ENCODE measurements at places on chromosomes 6 and 20.

- no peak for DNase-seq
Observed at GRCh38 chr6:2980465-2980855, 9.1 kb upstream of the SERPINB6 start.

GRCh38 chr6:127120023-127120786 is 1.7 kb downstream of the RSPO3 start:
- no peak for DNase-seq

GRCh38 chr6:56659721-56660380 is 17.2 kb upstream of the DST start:
- no peak for DNase-seq

DNA sequence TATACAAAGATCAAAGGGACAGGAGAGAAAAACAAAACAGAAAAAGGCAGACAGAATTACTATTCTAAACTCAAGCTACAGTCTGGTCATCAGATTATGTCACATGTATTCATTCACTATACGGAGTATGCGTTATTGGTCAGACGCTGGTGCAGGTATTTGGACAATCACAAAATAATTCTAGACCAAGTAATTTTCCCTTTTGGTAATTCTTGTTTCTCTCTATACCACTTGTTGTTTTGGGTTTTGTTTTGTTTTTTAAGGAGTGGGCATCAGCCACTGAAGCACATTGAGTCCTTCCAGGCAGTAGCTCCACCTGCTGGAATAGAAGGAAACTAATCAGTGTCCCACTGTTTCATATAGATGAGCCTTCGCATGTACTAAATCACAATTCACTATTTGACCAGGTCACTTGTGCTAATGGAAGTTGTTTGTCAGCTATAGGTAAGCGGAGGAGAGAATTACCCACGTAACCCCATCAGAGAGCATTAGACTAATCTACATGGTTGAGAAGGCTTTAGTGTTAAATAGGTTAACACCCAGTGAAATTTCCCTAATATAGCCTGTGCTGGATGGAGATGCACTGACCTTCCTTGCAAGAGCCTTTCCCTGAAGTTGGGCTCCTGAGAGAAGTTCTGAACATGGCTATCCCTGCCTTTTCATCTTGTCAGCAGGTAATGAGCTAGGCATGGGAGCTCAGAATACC is 77.9 kb downstream of the TNFAIP3 start:
- DNase-seq = no peak

GRCh38 chr6:107361753-107362604 is 97.4 kb downstream of the PDSS2 start:
- no peak for DNase-seq

- no peak for DNase-seq
Observed at GRCh38 chr20:37207171-37207570, 27.8 kb upstream of the MROH8 start.

GRCh38 chr6:40517654-40518053 is 69.5 kb downstream of the LRFN2 start:
- no peak for DNase-seq

DNA sequence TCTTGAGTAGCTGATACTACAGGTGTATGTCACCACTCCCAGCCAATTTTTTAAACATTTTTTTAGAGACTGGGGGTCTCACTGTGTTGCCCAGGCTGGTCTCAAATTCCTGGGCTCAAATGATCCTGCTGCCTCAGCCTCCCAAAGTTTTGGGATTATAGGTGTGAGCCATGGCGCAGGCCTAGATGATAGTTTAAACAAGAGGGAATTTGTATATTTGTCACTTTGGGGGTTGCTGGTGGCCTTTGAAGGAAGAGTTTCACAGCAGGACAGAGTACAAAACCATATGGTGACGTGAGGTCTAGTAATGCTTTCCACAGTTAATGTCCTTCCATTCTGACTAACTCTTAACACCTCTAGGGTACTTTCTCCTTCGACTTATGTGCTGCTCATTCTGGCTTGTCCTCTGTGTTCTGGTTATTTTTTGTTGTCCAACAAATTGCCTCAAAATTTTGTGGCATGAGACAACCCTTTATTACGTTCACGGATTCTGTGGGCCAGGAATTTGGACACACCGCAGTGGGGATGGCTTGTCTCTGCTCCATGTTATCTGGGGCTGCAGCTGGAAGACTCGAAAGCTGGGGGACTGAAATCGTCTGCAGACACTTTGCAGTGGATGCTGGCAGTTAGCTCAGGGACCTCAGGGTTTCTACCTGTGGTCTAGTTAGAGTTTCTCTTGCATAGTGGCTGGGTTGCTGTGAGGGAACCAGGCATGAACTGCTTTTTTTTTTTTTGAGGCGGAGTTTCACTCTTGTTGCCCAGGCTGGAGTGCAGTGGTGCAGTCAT is 23.0 kb upstream of the IER3 start:
- no peak for DNase-seq

DNA sequence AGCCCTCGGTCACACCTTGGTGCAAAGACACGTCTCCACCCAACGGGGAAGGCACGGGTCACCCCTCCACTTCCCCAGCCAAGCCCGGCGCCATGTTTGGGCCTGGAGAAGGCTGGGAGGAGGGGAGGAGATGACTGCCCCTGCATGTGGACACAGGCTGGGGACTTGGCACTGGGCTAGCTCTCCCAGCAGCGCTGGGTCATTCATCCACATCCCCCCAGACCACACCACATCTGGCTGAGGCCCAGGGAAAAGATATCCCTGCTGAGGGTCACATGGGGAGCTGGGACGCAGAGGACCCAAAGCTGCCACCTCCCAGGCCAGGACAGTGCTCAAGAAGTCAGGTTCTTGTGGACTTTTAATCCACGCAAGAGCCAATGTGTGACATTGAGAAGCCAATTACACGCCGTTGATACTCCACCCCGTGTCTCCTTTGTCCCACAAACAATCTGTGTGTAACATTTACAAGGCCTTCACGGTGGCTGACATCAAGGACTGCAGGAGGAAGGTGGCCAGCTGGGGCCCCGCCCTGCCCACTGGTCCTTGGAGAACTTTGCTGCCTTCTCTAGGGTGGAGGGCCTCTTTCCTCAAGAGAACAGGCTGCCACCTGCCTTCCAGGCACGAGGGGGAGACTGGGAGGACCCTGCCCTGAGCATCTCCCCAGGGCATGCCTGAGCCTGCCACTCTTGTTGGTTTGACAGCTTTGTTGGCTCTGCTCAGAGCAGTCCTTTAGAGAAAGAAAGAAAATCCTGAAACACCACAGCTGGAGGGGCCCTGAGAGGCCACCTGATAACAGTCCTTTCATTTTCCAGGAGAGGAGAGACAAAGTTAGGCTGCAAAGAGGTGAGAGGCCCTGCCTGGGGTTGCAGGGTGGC is 5.3 kb upstream of the IP6K3 start:
- DNase-seq = no peak

DNA sequence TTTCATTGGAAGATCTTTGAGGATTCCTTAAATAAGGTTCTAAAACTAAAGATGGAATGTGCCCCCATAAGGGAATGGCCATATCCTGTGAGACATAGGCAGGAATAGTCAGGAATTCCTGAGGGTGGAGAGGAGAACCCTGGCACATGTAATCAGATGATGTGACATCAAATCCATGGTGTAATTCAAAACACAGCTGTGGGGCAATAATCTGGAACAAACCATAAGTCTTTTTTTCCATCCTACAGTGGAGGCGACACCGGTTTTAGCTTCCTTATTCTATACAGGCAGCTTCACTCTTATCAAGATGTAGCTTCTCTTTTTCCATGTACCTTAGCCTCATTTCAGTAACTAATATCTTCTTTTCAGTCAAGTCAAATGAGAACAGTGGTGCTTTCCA is 133.6 kb upstream of the CITED2 start:
- no peak for DNase-seq

DNA sequence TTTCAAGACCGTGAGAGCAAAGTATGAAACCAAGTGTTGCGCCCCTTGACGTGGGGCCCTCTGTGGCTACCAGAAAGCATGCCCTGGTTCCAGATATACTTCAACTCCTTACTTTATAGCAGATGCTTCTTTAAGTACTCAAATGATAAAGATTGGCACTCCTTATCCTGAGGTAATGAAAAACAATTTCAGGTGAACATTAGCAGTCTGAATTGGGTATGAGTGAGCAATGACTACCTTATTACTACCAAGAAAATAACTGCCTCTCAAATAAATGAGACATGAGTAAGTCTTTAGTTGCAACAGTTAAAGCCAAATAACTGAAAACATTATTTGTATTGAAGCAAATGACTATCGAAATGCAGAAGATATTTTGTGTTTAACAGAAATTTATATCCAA is 408.7 kb downstream of the MMUT start:
- no peak for DNase-seq

DNA sequence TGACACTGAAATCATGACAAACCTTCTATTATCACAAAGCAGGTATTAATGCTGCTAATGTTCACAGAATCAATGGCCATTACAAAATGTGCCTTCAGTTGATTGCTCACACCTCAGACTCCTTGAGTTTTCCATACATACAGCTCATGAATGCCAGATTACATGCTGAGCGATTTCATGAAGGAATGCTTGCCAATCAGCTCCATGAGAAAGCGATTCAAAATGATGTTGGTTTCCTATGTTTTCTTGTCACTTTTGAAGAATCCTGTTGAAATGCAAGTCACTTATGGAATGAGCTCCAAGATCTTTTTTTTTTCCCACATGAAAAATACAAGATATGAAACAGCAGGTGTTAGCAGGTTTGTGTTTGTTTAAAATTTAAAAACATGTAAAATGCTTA is 71.4 kb upstream of the SHLD1 start:
- DNase-seq = no peak

- no peak for DNase-seq
Observed at GRCh38 chr20:3242172-3242692, 3.2 kb upstream of the SLC4A11 start.

DNA sequence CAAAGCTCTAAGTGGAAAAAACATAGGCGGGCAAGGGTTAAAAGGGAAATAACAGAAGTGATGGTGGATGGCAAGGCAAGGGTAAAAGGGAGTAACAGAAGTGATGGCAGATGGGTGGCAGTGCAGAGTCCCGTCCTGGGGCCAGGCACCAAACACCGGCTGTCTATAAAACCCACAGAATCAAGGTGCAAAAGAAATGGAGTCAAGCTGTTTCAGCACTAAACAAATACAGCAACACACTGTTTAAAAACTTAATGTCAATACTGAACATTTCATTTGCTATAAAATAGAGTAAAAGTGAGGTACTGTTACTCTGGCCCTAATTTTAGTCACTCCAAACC is 87.6 kb downstream of the MAN1A1 start:
- DNase-seq = no peak

GRCh38 chr6:40573221-40573620 is 13.9 kb downstream of the LRFN2 start:
- DNase-seq = no peak

- no peak for DNase-seq
Observed at GRCh38 chr6:44926556-44926955, 401.6 kb upstream of the RUNX2 start.

DNA sequence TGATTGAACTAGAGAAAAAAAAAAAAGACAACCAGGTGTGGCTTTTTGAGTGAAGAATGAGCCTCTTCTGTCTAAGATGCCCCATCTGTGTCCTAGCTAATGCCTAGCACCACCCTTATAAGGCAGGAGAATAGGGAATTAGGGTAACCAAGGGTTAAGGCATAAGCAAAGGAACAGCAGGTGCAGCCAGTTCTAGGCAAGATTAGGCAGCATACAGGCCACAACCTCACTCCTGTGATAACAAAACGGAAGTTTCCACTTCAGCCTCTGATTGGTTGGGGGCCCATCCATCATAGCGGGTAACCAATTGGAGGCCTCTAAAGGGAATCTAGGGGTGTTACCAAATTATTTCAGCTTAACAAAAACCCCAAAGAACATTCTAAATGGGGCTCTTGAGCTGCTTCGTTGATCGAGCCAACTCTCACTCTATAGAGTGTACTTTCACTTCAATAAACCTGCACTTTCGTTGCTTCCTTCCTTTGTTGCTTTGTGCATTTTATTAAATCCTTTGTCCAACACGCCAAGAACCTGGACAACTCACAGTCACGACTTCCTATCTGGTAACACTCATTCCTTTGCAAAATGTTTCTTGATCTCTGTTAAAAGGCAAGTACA is 61.9 kb upstream of the TAGAP start:
- DNase-seq = peak; percentile 88

GRCh38 chr6:35046862-35047261 is 94.3 kb downstream of the TCP11 start:
- DNase-seq = no peak

DNA sequence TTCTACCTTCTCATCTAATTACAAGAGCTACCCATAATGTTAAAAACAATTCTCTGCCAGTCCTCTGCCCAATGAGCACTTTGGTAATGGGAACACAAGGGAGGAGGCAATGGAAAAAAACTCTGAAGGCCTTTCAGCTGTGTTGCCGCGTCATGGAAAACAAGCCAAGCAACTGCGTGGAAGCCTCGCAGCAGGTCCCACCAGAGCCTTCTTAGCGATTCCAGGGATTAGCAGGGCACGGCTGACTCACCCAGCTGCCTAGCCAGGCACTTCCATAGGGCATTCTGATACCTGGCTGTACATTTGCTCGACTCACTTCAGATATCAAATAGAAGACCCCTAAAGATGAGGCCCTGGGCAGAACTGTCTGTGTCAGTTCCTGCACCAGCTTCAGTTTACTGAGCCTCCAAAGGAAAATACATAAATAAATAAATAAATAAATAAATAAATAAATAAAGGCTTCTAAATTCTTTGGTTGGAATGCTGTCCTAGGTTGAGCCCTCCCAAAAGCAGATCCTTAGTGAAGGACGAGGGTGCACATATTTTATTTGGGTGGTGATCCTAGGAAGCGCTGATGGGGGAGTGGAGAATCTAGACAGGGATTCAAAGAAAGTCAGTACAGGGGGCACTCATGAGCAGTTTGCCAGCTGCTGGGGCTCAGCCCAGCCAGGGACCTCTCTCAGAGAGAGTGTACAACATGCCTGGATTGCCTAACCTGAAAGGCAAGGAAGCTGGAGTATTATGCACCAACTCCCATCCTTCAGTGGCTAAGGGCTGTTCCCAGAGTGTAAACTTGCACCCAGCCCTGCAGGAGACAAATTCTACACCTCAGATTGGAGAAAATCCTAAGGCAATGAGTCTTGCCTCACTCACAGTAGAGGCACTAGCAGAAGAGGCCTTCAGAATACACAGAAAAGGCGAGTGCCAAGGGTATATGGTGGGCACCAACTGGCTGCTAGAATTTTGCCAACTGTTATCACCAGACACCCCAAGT is 18.2 kb downstream of the SNAP25 start:
- DNase-seq = no peak

GRCh38 chr6:119227377-119227776 is 122.2 kb downstream of the MAN1A1 start:
- no peak for DNase-seq

DNA sequence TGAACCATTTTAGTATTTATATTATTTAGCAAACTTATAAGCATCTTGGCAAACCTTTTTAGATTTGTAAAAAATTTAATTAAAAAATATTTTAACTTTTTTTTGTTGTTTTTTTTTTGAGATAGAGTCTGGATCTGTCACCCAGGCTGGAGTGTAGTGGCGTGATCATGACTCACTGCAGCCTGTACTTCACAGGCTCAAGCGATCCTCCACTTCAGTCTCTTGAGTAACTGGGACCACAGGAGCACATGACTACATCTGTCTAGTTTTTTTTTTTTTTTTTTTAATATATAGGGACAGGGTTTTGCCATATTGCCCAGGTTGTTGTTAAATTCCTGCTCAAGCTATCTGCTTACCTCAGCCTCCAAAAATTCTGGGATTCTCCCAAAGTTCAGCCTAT is 161.1 kb downstream of the EYS start:
- no peak for DNase-seq

All from T-helper 9 cell (primary cell).